Effector memory CD4-positive, alpha-beta T cell (primary cell): ENCODE measurements at places on chromosomes 12 and 14.

- peak; percentile 24 for DNase-seq
These were observed 713 bp downstream of the FRMD6 start for GRCh38 chr14:51652168-51653078.

DNA sequence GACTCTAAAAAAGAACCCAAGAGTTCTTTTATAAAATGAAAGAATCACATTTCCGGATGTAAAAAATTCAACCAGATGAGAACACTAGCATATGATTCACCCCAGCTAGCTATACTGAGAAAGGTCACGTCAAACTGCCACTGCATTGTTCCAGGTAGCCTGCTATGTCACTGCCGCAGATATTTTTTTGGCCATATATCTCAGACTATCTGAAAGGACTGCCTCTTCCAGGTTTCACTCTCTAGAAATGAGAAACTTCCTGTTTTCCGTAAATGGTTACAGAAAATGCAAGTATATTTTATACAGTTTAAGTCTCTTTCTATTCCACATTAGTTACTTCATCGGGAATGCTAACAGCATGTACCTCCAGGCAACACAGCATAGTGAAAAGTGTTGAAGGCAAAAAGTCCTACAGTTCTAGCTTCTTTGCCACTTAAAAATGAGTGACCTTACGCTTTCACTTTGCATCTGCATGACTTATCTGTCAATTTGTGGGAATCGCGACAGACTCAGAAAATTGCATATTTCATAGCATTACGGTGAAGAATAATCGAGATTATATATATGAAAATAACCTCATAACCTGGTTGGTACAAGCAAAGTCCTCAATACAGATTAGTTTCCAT is 105.2 kb downstream of the MED13L start:
- DNase-seq, result no peak

- no peak for DNase-seq
These were observed 690 bp downstream of the AKAP6 start for GRCh38 chr14:32329690-32330285.

DNA sequence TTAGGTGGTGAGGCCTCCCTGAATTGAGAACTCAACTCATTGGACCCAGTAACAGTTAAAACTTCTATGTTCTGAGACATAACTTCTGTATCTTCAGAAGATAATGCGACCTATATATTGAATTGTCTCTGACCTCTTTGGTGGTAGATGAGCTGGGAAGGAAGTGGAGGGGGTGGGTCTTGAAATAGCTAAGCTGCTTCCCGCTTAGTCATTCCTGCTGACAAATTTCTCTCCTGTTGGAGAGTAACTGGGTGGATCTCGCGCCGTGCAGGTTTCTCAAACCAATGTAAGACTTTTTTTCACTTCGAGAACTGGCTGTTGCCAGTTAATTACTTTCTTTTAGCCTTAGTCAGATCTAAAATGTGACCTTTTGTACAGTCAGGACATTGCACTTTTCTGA is 100.8 kb downstream of the PPHLN1 start:
- DNase-seq, result no peak

DNA sequence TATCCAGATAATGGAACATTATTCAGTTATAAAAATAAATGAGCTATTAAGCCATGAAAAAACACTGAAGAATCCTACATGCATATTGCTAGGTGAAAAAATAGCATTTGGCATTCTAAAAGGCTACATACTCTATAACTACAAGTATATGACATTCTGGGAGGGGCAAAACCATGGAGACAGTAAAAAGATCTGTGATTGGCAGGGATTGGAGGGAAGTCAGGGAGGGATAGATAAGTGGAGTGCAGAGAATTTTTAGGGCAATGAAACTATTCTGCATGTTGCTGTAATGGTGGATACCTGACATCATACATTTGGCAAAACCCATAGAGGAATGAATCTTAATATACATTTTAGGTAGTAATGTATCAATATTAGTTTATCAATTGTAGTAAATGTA is 63.1 kb upstream of the SLC38A2 start:
- no peak for DNase-seq

- no peak for DNase-seq
These were observed 77.0 kb downstream of the TMEM117 start for GRCh38 chr12:43912859-43913258.

DNA sequence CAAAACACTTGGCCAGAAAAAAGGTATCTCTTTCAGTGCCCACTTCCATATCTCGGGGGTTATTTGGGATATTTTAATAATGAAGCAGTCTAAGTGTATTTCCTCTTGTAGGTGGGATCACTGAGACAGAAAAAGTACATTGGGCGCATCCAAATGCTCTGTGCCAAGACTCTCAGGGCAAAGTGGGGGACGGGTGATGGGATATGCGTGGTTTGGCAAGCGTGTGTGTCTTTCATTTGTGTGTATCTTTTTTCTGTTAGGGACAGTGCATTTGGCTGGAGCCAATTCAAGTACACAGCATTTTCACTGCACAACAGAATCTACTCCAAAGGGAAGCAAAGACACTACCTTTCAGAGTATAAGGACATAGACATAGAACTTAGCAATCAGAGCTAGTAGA is 29.3 kb downstream of the SSPN start:
- no peak for DNase-seq

GRCh38 chr14:63940387-63940786 is 87.6 kb downstream of the SYNE2 start:
- DNase-seq, result no peak

DNA sequence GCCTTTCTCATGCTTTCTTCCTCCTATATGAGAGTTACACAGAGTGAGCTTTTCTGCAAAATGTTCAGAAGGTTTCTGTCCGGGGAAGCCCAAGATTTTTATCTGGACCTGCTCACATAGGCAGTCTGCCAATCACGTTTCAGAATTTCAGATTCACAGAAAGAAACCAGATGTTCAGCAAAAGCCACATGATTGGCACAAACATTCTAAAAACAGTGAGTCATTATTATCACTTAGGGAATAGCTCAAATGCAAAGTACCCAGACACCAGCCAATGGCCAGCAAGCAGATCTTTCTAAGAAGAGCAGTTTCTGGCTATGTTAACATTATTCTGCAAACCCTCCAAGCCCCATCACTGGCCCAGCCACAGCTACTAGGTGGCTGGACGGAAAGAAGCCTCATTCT is 1558.5 kb upstream of the TMEM132C start:
- DNase-seq, result no peak

DNA sequence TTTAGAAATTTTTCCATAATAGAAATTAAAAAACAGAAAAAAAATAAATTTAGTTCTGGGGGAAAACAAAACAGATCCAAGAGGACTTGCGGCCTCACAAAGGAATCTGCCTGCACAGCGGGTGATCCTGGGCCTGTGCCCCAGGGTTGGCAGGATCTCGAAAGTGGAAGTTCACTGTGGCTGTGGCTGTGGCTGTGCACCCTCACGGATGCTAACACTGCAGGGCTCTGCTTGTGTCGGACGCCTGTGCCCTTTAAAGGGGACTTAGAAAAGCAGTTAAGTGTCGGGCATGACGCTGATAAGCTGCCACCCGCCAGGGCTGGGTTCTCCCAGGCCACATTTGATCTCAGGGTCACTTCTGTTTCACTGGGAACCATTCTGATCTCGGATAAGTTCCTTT is 209.1 kb downstream of the TTC7B start:
- DNase-seq, result no peak

GRCh38 chr14:89500303-89500702 is 83.3 kb upstream of the FOXN3 start:
- no peak for DNase-seq

- DNase-seq, result no peak
These were observed 85.3 kb downstream of the FBXW8 start for GRCh38 chr12:116996093-116996492.

DNA sequence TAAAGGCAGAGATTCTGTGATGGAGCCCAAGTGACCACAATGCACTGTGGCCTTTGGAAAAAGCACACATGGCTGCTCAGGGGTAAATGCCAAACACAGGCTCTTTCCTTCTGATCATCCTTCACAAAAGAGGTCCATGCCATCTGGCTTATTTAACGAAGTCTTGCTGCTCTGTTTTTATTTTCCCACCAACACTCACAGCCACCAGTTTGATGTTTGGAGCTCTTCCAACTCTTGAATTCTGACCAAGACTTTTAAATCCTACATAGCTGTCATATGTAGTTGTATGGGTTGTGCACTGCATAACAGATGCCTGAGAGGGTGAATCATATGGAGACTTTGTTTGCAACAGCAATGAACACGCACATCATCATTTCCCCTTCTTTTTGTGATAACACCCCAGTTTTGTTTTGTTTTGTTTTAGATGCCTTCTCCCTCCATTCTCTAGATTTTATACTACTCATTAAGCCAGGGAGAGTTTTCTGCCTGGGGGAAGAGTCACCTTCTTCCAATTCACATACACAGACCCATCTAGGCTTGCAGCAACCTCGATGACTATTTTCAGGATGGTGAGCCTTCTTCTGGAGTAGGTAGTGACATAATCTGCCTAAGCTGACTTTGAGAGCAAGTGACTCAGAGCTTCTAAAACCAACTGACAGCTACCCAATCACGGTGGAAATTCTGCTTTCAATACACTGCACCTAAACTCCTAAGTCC is 145.2 kb upstream of the WSCD2 start:
- no peak for DNase-seq

DNA sequence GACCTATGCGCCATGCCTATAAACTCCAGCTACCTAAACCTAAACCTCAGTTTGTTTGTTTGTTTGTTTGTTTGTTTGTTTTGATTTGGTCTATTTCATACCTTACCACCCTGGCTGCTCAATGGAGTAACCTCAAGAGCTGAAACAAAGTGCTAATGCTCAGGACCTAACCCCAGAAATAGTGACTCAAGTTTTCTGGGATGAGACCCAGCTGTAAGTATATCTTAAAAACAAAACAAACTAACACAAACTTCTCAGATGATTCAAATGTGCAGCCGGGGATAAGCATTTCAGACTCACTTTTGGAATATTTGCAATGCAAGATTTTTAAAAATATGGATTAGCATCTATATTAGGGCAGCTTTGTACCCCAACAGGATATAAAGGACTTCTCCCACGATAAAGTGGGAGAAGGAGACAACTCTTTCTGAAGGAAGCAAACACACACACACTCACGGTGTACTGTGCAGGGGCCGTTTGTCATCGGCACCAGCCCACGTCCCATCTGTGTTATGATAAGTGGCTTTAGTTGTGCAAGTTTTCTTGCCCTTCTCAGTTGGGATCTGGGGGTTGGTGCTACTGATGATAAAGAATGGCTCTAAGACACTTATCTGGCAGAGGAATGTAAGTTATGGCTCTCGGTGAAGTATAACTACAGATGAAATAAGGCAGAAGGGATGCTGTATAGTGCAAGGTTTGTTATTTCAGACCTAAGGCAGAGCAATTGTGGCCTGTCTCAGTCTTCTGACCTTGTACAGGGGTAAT is 516.7 kb upstream of the TMEM132C start:
- no peak for DNase-seq

GRCh38 chr14:96225745-96226151 is 21.1 kb downstream of the BDKRB2 start:
- DNase-seq, result no peak

- no peak for DNase-seq
These were observed 13.8 kb downstream of the TAOK3 start for GRCh38 chr12:118358612-118359540.

GRCh38 chr14:75875958-75876357 is 105.8 kb downstream of the TGFB3 start:
- no peak for DNase-seq

GRCh38 chr12:46188170-46188569 is 80.7 kb downstream of the SLC38A1 start:
- no peak for DNase-seq
